Stimulated activated CD8-positive, alpha-beta memory T cell treated with anti-CD3 and anti-CD28 coated beads, Interleukin-7, amount 100 ng/mL, for 24 hours (primary cell): ENCODE measurements at places on chromosomes 7 and 10.

GRCh38 chr7:93890041-93890463 lies 501 bp downstream of the TFPI2 start:
- no peak for DNase-seq

DNA sequence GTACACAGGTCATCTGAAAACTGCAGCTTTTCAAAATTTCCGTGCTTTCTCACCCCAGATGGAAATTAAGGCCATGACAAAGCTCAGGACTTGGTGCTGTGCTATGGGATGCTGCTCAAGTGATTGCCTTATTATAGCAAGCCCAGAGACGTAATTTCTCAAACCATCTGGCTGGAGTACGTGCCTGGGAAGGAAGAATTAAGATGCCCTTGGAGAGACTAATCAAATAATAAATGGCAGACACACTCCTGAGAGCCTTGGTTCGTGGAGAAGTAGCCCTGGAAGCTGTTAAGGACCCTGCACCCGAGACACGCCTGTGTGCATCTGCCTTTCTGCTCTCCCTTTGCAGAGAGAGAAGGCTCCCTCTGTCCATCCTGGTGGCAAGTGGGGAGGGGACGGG lies 38.3 kb upstream of the PRLHR start:
- DNase-seq: no peak

DNA sequence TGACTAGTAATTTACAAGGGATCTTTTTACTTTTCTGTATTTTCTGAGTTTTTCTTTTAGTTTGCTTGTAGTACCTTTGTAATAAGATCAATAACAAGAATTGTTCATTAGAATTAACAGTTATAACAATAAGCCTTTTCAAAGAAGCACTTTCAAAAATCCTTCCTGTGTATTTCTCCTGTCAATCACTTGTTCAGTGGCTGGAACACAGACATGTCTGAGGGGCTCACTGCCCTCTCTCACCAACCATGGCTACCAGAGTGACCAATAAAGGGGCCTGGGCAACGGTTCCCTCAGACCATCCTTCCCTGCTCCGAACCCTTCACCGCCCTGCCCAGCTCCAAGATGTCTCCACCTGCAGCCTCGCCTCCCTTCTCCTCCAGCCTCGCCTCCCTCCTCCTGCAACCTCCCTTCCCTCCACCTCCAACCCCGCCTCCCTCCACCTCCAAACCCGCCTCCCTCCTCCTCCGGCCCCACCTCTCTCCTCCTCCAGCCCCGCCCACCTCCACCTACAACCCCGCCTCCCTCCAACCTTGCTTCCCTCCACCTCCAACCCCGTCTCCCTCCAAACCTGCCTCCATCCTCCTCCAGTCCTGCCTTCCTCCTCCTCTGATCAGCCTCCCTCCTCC lies 353.4 kb downstream of the TNS3 start:
- DNase-seq: no peak

- DNase-seq: no peak
Measured at GRCh38 chr7:98133621-98134303, 27.1 kb downstream of the LMTK2 start.

DNA sequence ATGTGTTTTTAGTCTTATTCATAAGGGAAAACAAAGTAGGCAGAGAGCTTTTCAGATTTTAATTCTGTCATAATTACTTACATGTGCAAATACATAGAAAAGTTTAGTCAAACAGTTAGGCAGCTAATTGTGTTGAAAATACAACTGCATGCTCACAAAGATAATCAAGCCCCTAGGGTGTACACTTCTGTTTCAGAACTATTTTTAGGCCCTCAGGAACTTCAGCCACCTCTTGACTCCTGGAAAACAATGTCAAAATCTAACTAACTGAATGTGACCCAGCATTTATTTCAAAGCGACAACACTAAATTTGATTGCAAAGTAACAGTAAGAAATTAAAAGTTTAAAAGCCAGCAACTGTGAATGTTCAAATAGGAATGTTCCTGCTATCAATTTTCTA lies 599.0 kb upstream of the LRRTM3 start:
- DNase-seq: no peak

DNA sequence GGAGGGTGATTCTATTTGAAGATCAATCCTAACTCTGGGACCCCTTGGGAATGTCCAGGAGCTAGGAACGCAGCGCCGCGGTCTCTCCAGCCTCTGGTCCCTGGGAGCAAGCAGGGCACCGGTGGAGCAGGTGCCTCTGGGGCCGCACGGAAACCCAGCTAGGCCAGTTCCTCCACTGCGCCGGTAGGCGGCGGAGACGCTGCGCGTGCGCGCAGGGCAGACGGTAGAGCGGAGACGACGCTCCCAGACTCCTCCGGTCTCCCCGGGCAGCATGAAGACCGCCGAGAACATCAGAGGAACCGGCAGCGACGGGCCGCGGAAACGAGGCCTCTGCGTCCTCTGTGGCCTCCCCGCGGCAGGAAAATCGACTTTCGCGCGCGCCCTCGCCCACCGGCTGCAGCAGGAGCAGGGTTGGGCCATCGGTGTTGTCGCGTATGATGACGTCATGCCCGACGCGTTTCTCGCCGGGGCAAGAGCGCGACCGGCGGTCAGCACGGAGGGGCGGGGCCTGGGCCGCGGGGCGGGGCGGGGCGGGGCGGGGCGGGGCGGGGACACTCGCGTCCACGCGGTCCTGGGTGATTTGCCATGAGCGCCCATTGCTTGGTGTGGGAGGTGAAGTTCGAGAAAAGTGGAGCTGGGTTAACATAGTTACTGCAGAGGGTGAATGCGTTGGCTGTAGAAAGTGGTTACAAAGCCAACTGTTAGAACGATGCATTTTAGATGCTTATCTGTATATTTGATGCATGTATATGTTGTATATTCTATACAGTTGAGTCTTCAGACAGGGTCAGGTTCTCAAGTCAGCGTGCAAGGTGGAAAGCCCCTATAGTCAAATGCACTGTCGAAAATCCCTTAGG lies at the start of gene PSTK:
TSS of gene PSTK (plus strand) at position 193 of the 857 bp plus-strand sequence. CDS start at position 272, 79 bp downstream.
- peak; percentile 77 for DNase-seq

- no peak for DNase-seq
Measured at GRCh38 chr7:135236727-135237126, 3.1 kb downstream of the STRA8 start.

DNA sequence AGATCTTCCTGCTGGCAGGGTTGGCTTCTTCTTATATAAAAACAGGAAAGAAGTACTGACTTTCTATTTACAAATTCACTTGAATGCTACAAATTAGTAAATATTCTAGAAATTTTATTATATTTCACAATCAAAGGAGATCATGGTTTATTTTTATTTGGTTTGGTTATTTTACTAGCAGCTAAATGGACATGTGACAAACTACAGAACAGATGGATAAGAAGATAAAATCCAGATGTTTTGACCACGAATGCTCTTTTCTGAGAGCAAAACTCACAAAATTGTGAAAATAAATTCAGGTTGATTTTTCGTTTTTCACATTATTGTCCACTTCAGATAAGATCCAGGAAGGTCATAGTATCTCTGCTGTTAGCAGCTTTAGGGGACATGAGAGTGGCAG lies 55.4 kb downstream of the CACNA2D1 start:
- no peak for DNase-seq

- DNase-seq: no peak
Measured at GRCh38 chr10:37490266-37490665, 364.9 kb downstream of the ANKRD30A start.

- no peak for DNase-seq
Measured at GRCh38 chr10:113959383-113959760, 84.3 kb upstream of the ADRB1 start.
